ENCODE measurements at places on chromosomes 11 and 22.
A peak's percentile ranks its signal among the peaks of the same experiment; 100 is the strongest.

- DNase-seq = no peak
Measured at GRCh38 chr11:134592391-134592990, 180.4 kb upstream of the B3GAT1 start.

DNA sequence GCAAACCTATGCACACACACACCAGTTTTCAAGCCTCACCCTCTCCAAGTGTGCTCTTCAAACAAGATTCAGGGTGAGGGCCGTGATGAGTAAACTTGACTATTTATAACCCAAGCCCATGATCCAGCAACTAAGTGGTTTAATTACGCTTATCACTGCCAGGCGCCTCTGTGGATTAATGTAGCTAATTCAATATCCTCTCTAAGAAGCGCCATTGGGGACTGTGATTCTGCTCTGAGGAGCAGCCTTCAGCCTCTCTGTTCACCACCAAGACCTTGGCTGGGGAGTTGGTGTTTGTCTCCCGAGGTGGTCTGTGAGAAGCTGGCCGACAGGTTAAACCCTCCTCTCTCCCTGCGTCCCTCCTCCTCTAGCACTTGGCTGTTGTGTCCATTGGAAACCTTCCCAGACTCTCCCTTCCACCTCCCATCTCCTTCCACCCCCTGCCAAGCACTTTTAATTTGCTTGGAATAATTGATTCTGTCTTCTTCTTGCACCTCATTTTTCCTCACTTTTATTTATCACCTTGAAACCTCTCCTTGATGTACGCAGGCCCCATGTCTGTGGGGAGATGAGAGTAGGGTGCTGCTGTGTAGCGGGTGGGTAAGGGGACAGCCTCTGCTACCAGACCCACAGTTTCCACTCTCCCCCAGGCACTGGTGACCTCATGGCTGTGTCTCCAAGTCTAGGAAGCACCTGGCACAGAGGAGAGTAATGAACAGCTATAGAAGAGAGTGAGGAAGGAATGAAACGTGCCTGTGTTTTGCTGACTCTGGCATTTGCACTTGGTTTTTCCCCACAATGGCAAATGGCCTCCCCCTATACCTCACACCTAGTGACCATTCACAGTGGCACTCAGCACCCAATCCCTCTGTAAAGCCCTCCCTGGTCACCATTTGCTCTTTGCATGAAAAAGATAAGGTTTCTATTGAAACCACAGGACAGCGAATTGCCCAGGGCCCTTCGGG is 236.6 kb downstream of the GRIK4 start:
- no peak for DNase-seq

GRCh38 chr11:67002297-67002913 is 20.5 kb upstream of the SYT12 start:
- DNase-seq = peak; percentile 35

DNA sequence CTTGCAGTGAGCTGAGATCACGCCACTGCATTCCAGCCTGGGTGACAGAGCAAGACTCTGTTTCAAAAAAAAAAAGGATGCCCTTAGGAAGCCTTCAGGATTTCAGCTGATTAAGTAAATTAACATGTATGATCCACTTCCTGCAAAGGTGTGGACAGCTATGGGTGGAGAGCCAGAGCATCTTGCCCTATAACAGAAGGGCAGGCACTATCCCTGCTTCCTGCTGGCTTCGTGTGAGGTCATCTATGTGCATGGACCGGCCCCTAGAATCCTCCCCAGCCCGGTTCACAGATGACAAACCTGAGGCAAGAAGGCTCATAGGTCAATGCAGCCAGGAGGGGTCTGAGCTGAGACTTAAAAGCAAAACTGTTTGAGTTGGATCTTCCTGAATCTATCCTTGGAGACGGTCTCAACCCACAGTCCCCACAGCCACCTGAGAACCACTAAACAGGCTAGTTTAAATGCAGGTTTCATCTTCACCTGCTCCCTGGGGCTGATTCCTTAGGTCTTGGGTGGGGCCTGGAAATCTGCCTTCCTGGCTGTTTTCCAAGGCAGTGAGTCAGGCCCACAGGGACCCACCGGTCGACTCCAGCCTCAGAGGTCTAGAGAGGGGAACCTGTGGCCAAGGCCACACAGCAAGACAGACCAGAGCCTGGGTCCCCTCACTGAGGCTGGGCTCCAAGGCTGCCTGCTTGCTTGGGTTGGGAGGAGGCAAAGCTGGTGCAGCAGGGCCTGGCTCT is 55.2 kb upstream of the MPEG1 start:
- no peak for DNase-seq

GRCh38 chr22:25051983-25052710 is 99.6 kb downstream of the KIAA1671 start:
- DNase-seq = no peak

Measured in eye (tissue), 1 donor.